ENCODE measurements at places on chromosomes 4 and X.
A peak's percentile ranks its signal among the peaks of the same experiment; 100 is the strongest.

- no peak for DNase-seq
Observed at GRCh38 chr4:186307916-186308315, 41.9 kb downstream of the F11 start.

DNA sequence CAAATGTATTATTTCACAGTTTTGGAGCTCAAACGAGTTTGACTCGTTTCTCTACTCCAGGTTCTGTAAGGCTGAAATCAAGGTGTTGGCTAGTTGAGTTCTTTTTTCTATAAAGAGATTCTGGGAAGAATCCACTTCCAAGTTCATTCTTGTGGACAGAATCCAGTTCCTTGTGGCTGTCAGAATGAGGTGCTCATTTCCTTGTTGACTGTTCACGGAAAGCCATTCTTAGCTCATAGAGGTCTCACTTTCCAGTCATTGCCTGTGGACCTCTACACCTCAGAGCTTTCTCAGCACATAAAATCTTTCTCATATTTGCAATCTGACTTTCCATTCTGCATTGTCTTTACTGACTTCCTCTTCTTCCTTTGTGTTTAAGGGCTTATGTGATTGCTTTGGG is 62.9 kb downstream of the SYTL5 start:
- DNase-seq, result no peak

GRCh38 chr4:95637043-95637600 is 88.3 kb upstream of the UNC5C start:
- no peak for DNase-seq

DNA sequence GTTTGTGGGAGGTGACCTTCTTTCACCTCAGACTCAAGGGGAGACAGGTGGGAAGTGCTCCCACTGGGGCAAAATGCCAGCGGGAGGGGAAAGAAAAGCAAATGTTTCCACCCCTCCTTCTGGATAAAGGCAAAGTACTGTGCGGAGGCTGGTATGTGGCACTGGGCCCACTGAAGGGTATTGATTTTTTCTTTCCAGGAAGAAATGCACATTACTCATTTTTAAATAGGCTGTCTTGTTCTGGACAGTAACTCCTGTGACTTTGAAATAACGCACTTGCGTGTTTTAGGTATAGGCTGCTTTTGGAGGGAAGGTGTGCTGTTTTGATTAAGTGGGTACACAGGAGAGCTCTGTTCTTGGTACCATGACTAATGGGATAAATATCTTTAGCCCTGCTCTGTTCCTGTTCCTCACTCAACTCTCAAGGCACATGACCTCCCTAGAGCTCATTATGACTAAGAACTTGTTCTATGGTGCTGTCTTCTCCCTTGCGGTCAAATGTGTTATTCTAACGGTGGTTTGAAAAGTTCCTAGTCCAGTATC is 40.7 kb upstream of the MBTPS2 start:
- DNase-seq, result no peak

GRCh38 chr4:173135241-173135847 is 33.3 kb upstream of the GALNT7 start:
- no peak for DNase-seq

GRCh38 chrX:276581-277201 is 4.5 kb upstream of the PLCXD1 start:
- DNase-seq, result no peak

GRCh38 chrX:44314808-44315207 is 28.7 kb downstream of the EFHC2 start:
- no peak for DNase-seq

DNA sequence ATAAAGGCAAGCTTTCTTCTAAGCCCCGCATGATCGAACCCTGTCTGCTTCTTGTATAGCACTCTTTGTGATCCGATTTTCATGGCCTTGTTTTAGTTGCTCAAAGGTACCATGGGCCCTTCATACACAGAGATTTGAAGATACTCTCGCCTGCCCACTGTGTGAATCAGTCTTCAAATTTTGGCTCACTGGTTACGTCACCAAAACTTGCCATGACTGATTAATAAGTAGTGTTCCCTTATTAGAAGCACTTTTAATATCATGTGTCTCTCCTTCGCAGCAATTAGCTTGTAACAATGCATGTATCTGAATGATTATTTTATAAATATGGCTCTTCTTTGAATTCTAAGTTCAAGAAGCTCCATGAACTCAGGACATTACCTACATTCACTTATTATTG is 880.5 kb downstream of the STPG2 start:
- DNase-seq, result no peak

DNA sequence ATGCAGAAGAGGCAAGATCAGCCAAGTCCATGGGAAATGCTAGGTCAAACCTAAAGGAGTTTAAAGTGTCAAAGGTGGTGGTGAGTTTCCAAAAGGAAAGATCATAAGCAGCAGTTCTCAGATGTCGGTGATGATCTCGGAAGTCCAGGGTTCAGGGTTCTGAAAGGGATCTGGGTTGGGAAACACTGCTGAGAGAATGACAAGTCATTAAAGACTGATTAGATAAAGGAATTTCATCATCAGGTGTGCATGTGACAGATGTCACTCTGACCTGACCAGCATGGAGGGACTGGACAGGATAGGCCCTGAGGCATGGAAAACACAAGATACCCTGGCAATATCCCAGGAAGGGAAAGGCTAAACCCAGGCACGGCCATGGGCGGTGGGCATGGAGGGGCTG is 195.7 kb upstream of the TBL1X start:
- no peak for DNase-seq

DNA sequence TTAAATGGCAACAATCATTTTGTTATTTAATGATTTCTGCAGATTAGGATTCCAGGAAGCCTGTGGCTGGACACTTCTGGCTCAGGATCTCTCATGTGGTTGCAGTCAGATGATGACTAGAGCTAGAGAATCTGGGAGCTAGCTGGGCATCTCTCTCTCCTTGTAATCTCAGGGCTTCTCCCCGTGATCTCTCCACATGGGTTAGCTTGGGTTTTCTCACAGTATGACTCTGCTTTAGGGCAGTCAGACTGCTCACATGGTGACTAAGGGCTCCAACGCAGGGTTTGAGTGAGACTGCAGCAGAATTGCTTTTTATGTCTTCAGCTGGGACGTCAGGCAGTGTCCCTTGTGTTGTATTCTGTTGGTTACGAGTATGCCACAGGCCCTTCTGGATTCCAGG is 361.4 kb downstream of the CBLL2 start:
- DNase-seq, result no peak

- DNase-seq, result no peak
Observed at GRCh38 chr4:31545755-31546154, 825.6 kb downstream of the PCDH7 start.

GRCh38 chr4:16116019-16116418 is 32.2 kb upstream of the PROM1 start:
- DNase-seq, result no peak

- DNase-seq, result peak; percentile 82
Observed at GRCh38 chrX:103310555-103311398, at the start of gene BEX2. Gene BEX2, minus strand, starts transcription at chrX:103310990. Its CDS starts 1,014 bp downstream, at chrX:103309976.

DNA sequence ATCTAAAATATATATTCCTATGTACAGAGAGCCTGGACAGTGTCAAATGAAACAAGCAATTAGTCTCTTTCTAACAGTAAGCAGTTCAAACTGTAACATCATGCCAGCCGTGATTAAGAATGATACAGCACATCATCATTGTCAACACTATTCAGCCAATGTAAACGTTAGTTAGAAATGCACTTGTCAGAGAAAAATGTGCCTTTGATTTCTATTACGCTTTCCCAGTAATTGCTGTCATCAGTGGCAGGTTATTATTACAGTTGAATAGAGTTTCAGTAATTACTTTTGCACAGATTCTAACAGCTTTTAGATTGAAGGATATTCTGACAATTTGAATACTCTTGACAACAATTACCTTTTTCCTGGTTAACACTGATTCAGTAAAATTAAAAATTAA is 1007.1 kb downstream of the SH3BGRL start:
- DNase-seq, result no peak

DNA sequence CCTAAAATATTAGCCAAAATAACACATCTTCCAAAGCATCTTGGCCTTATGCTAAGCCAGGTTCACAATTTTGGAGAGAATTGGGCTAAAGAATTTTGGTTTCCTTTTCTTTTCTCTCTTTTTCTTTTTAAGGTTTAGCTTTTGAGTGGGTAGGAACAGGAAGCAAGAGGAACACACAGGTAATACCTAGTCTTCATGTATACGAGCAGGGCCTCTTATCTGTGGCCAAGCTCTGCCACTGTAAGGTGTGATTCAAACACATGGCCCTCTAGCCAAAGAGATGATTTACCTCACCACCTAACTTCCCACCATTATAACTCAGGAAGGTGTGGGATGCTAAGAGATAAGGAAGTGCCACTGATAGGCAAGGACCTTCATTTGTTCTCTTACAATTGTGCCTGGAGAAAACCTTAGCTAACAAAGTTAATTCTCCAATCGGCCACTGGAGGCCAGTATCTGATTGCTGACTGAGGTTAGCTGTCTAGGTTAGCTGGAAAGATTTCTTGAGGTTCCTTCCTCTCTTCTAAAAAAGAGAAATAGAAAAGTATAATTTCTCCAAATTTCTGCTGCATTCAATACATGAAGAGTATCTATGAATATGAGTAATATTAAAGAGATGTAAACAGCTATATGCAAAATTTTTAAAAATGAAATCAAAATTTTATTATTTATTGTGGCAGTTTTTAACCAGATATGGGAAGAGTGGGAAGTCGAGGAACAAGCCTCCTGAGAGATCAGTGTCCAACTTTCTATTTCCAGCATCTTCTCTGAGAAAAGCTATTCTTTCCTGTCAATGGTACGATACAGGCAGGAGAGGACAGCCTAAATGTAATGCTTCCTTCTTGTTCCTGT is 30.1 kb upstream of the BBS7 start:
- peak; percentile 21 for DNase-seq

GRCh38 chr4:129167640-129168260 is 71.8 kb downstream of the C4orf33 start:
- no peak for DNase-seq

DNA sequence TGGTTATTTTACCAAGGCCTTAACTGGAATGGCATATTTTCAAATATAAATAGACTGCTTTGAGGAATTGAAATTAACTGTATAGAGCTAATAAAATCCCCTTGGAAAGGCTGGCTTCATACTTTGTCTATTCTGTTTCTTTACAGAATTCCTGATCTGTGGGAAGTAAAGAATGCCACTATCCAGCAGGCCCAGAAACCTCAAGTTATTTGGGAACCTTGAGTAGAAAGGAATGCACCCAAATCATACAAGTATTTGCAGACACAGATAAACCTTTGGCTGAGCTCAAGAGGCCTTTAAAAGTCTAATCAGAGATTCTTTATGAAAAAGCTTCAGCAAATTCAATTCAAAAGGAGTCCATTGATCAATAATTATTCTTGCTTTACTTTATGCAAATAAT is 975.7 kb upstream of the PABPC4L start:
- DNase-seq, result no peak

GRCh38 chr4:82031376-82031927 is 342.3 kb downstream of the HNRNPD start:
- DNase-seq, result no peak

GRCh38 chr4:173521467-173522159 is 8.4 kb downstream of the HAND2 start:
- no peak for DNase-seq

- DNase-seq, result no peak
Observed at GRCh38 chr4:1786544-1787362, 6.3 kb upstream of the FGFR3 start.

- DNase-seq, result no peak
Observed at GRCh38 chr4:113561092-113561491, 200.4 kb downstream of the CAMK2D start.

DNA sequence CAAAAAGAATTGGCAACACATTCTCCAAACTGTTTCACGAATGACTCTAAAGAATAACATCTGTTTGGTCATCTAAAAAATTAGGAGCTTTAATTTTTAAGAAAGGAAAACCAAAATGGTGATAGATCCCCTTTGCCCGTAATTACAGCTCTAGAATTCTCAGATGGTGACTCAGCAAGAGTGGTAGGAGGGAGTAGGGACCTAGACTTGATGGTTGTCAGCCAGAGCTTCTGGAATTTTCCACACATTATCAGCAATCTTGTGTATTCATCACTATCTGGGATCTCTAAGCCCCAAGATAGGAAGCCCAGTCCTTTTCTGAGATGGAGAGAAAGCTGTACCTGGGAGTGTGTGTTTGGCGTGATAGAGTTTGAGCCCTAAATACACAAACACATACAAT is 103.9 kb upstream of the RAB40AL start:
- no peak for DNase-seq

- no peak for DNase-seq
Observed at GRCh38 chr4:159065513-159066240, 37.2 kb upstream of the RAPGEF2 start.

DNA sequence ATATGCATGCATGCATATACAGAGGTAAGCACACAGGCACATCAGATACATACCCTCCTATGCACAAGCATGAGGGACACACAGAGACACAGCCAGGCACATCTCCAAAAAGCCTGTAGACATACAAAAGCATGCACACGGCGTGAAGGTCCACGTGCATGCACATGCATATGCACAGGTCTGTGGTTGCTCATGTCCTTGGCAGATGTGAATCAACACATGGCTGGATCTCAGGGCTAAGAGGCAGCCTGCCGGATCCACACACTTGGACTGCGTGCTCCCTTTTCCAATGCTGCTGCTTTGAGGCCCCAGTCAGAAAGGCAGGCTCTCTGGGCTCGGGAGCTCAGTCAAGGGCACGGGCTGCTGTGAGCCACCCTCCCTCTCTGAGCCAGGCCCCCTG is 3.6 kb downstream of the STARD8 start:
- no peak for DNase-seq

DNA sequence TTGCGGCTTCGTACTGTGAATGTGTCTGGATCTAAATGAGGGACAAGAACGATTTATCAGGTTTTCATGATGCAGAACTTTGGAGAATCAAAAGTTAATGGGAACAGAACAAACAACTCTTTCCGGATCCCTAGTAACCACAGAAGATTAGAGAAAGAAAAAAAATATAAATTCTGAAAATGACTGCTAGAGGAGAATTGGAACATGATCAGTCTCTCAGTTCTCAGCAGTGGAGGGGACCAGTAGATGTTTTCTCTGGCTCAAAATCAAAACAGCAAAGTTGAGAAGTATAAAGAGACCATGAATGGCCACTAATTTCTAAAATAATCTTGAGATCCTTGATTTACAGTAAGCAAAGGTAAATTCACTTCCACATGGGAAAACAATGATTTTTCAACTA is 38.1 kb upstream of the GK2 start:
- DNase-seq, result no peak

DNA sequence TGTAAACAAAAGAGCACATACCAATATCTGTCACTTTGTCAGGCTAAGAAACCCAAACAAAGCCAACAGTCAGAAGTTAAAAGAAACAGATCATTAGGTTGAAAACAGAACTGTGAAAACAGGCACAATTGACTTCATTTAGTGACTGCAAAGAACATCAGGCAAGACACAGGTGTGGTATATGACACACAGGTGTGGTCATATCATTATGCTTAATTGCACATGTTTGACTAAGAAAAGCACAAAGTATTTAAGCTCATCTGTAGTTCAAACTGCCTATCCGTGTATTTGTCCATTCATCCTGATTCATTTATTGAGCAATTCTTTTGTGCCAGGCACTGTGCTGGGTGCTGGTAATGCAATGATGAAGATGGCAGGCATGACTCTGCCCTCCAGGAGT is 150.7 kb downstream of the DEFB131A start:
- no peak for DNase-seq

Measured in stimulated activated CD4-positive, alpha-beta T cell treated with anti-CD3 and anti-CD28 coated beads, TNF-alpha, amount 100 ng/mL, for 24 hours (primary cell).